Activated CD4-positive, alpha-beta T cell treated with anti-CD3 and anti-CD28 coated beads for 4 hours (primary cell): ENCODE measurements at places on chromosomes 11 and 22.
A peak's percentile ranks its signal among the peaks of the same experiment; 100 is the strongest.

DNA sequence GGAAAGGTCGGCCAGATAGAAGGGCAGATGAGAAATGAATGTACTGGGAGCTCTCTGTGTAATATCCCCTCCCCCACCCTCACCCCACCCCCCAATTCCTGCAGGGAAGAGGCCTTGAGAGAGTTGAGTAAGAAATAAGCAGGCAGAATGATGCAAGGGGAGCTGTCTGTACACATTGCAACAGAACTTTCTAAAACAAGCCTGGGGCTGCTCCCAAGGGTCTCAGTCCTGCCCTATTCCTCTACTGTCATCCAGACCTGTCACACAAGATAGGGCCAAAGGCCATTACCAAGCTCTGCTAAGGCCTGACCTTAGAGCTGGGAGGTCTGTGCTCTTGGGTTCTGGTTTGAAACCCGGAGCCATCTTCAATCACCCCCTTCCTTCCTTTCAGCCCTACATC lies 5.7 kb upstream of the DGAT2 start:
- no peak for DNase-seq

DNA sequence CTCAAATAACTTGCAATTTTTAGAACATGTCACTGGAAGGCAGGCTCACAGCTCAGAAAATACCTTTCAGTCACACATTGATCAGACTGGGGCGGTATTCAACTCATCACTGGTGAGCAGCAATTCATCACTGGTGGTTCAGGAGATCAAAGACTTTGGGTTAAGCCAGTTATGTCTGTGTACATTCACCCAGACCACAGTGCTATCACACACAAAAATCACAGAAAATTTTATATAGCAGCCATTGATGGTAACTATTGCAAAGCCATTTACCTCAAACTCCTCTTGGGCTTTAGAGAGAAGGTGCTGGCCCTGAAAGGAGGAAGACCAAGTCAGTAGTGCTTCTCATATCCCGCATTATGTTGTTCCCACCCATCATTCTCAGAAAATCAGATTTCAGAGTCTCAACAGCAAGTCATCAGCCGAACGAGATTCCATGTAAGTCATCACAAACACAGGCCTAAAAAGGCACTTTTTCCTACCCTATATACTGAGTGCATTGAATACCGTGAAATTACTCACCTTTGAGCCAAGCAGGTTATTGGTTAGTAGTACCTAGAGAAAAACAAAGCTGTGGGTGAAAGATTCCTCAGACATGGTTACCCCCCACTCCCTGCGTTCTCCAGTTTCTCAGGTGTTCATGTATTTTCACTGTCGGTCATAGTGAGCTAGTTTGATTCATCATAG lies 14.0 kb upstream of the WDR74 start:
- no peak for DNase-seq

DNA sequence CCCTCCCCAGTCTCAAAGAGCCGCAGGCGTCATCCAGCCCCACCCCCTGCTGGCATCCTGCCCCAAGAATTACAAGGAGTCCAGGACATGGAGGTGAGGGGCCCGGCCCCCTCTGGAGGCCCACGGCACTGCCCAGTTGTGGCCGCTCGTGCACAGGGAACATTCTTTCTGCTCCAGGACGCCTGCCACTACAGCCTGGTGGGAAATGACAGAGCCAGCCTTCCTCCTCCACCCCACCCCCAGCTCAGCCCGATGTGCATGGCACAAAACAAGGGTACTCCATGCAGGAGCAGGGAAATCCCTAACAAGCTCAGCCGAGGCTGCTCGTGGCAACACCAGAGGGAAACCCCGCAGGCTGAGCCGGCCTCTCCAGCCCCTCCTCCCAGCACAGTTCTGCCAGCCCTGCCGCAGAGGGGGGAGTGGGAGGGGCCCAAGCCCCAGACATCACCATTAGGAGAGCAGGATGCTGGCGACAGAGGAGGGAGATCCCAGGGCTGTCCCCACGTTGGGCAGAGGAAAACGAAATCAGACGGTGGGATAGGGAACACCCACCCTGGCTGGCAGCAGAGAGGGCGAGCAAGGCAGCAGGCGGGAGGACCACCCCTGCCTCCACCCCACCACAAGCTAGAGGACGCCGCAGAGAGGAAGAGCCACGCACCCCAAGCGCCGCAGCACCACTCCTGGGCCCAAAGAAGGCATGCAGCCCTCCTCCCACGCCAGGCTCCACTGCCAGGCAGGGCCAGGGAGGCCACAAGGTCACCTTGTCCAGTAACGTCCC lies 10.0 kb downstream of the IGSF9B start:
- DNase-seq, result no peak

- no peak for DNase-seq
Observed at GRCh38 chr22:20647586-20648305, 126.2 kb upstream of the SERPIND1 start.

DNA sequence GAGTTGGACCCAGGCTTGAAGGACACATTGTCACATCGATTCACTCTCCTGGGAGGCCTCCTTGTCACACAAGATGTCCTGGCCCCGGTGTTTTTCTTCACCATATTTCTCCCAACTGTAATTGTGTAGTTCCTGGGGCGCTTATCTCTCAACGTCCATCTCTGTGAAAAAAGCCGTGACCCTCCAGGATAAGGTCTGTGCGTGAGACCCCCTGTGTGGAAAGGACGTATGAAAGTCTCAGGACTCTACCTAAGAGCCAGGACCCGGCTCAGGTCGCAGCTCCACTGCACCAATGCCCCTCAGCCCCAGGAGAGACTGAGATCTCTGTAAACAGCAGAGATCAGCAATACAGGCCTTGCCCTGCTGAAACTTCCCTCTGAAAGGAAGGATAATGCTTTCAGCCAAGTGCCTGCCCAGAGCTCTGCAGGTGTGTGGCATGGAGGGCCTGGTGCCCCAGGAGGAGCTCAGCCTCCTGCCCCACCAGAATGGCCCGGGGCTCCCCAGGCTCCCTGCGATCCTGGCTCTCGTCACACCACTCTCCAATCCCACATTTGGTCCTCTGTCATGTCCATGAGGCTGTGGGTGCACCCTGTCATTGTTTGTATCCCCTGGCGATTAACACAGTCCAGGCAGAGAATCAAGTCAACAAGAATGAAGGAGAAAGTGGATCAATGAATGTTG lies 119.2 kb upstream of the TMEM45B start:
- no peak for DNase-seq

DNA sequence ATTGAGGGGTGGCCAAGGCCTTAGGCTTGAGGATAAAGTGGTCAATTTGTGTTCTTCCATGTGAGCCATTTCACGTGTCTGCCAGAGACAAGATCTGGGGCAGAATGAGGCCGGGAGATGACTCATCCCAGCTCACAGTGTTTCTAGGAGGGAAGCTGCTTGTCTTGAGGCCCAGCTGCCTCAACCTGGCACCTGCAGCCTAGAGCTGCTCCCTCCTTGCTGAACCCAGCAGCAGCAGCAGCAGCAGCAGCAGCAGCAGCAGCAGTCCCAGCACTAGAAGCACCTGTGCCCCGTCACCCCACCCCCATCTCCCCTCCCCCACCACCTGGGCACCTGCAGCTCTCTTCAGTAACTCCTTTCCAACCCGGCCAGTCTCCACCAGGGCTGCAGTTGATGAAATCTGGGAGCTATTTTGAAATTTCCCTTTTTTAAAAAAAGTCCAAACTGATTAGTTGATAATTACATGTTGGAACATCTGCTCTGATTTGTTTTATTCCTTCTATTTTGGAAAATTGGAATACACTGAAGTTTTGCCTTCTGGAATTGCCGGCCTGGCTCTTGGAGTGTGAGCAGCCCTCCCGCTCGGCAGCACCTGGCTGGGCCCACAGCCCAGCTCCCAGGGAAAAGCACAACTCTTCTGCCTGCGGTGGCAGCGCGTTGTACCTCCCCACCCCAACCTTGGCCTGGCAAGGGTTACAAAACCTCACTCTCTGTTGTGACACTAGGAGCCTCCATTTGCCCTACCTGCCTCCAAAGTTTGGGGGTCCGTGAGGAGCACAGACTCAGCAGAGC lies 143.5 kb downstream of the NXPE2 start:
- no peak for DNase-seq

- no peak for DNase-seq
Observed at GRCh38 chr11:31141789-31142188, 227.8 kb downstream of the DCDC1 start.

DNA sequence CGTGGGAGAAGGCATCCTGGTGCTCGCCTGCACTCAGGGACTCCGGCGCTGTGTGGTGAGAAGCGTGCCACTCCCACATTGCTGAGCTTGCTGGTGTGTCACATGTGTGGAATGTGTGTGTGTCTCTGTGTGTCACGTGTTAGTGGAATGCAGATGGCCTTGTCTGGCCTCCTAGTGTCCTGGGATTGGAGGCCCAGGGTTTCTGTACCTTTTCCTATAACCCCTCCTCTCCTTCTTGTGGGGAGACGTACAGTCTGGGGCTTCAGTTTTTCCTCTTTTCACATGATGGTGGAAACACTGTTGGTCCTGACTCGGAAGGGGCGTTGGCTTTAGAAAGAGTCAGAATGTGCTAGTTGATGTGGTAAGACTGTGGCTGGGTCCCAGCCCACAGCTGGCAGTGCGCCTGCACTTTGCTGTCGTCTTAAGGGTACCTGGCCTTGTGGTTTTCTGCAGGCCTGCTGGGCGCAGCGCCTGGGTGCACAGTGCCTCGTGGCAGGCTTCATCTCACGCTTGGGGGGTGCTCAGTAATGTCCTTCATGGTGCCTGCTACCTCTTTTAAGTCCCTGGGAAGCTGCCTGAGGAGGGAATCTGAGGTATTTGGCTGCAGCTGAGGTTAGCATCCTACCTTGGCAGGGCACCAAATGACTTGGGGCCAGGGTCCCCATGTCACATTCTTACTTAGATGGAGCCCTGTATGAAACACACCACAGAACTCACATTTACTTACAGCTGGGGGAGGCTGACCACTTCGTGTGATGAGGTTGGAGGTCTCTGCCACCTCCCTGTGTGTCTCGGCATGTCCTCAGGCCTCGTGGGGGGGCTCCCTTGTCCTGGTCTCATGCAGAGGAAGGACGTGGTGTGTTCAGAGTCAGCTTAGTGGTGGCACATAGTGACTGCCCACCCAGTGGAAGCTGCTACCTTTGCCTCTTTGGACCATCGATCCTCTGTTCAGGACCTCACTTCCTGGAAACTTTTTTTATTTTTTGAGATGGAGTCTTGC lies 61.9 kb downstream of the MED15 start:
- DNase-seq, result peak; percentile 63

DNA sequence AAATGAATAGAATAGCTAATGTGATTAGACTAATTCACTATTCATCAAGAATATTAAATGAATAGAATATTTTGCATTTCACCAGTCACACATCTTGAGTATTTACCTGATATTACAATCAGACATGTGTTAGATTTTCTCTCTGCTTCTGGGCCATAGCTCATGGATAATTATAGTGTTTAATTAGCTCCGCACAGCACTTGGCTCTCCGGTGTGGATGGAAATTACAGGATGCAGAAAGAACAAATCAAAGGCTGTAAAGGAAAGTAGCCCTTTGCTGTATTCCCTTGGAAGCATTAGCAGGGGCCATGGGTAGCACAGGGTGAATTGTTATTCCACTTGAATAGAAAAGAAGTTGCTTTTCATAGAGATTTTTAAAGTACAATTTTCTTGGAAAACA lies 320.3 kb upstream of the SORL1-AS1 start:
- DNase-seq, result no peak

- DNase-seq, result no peak
Observed at GRCh38 chr11:106789406-106789805, 228.9 kb downstream of the GUCY1A2 start.

GRCh38 chr11:64743591-64744543 lies at the start of gene RASGRP2:
TSS of gene RASGRP2 (minus strand) at chr11:64744142. CDS start at chr11:64742866, 1,276 bp downstream.
- peak; percentile 82 for DNase-seq

DNA sequence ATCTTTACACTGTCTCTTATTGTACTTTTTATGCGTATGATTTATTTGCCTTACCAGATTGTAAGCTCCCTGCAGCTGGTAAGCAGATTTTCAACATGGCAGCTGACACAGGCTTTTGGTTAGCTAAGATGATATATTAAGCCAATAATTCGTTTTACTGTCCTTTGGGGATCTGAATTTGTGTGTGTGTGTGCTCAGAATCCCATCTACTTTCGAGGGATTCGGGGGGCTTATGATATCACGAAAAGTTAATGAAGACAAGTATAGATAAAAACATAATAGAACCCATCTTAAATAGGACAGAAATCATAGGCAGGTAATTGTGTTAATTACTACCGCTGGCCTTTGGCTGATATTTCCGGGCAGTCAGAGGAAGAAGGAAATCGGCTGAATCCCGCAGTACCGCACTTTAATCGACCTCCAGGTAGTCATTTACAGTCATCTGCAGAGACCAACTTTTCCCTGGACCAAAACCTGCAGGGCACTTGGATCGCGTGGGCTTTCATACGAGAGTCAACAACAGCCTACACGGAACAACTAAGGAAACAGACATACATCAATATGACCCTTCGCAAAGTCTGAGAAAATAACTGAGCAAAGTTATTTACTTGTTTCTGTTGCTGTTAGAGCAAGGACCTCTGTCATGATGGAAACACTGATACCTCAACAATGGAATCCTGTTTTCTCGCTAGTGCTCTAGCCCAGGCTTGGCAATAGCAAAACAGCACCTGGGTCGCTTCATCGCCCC lies 802 bp downstream of the KBTBD3 start:
- DNase-seq, result no peak

DNA sequence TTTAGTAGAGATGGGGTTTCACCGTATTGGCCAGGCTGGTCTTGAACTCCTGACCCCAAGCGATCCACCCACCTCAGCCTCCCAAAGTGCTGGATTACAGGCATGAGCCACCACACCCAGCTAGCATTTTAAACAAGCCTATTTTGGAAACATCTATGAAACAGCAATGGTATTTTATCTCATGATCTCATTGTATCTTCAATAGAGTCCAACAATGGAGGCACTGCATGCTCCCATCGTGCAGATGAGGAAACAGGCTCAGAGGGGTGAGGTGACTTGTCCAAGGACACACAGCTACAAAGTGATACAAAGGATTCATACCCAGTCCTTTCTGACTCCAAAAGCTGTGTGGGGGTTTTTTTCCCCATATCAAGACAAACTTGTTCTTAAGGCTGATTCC lies 39.0 kb upstream of the RTL6 start:
- DNase-seq, result no peak

DNA sequence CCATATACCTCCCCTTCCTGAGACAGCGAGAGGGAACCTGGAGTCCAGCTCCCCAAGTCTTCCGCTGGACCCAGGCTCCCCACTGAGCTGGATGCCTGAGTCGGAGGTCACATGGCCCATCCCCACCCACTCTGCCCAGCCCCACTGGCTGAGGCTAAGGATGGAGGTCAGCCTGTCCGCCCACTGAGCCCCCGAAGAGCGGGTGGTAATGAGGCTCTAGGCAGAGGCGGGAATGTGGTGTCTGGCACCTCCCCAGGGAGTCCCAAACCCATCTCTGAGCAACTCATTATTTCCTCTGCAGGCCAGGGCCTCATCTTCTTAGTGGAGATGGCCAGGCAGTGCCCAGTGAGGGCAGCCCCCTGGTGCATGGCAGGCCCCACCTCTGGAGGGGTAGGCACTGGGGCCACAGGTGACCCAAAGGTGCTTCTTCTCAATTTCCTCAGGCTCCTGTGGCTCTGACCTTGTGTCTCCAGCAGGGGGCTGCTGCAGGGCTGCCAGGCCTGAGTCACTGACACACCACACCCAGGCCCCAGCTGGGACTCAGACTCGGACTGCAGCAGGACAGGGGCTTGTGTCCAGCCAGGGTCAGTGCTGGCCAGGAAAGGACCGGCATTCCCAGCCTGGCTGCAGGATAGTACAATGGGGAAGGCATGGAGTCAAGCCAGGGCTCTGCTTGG lies 10.2 kb upstream of the PDE2A start:
- DNase-seq, result peak; percentile 33
